ENCODE measurements at places on chromosomes 5 and 9. TPM values are rescaled to one million over a fixed set of nuclear protein-coding genes. Genes with fewer than 3 reads are reported as not detected.

EIF4E1B gene
- total RNA-seq = not detected

ZNG1F gene
- total RNA-seq = 6.6 TPM

CTXN3 gene
- total RNA-seq = not detected

ZDHHC21 gene
- total RNA-seq = 39.4 TPM

PLPP7 gene
- 3.1 TPM for total RNA-seq

INIP gene
- total RNA-seq = 15.0 TPM

CYLC2 gene
- not detected for total RNA-seq

CCDC69 gene
- total RNA-seq = 86.6 TPM

GABRP gene
- not detected for total RNA-seq

ORM1 gene
- not detected for total RNA-seq

DNA sequence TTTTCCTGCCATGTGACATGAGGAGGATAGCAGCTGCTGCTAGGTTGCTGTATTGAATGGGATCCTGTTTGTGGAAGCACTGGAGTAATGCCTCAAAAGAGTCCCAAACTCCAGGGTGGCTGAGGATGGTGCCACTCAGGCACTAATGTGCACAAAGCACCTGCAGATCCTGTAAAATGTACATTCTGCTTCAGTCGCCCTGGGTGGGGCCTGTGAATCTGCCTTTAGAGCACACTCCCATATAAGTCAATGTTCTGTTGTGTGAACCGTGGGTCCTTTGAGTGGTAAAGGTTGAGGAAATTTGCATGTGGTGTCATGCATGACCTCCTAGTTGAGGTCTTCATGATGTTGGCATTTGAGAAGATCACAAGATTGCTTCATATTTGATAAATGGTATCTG, 31.6 kb upstream of the ANKRD18A start:
- H3K27ac ChIP-seq = no peak overlapping the region
- no peak for DNase-seq
- no peaks in the 10 kb centered on the region for H3K36me3 ChIP-seq

DNA sequence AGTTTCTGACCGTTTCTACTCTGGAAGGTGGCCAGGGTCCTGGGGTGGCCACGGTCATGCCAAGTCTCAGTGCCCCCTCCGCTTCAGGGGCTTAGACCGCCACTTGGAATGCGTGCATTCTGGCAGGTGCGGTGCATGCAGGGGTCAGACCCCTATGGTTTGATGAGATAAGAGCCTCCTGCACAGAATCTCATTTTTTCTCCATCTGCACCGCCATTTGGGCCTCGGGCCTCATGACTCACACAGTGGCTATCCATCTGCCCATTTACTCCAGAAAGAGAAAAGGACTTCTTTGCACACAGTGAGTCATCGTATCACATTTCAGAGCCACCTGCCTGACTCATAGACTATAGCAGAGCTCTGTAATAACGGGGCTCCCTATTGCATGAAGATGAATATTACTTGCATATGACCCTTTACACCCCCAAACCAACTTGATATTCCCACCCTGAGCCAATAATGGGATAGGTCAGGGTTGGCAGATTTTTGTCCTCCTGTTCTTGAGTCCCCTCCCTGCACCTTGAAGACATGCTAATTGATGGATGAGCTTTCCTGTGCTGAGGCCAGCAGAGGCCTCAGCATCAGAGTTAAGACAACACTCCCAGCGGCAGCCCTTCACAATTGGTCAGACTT, 157.4 kb downstream of the NR3C1 start:
- no peak overlapping the region for H3K4me3 ChIP-seq
- H3K27me3 ChIP-seq = no peaks in the 10 kb centered on the region
- no peak for DNase-seq
- H3K27ac ChIP-seq = no peak overlapping the region

GRCh38 chr9:33988219-33988890, 60.3 kb downstream of the UBAP2 start:
- H3K36me3 ChIP-seq = peaks cover 37% of the 10 kb centered on the region
- H3K27me3 ChIP-seq = no peaks in the 10 kb centered on the region
- no peak overlapping the region for H3K27ac ChIP-seq
- DNase-seq = no peak
- H3K4me1 ChIP-seq = no peaks in the 10 kb centered on the region

DNA sequence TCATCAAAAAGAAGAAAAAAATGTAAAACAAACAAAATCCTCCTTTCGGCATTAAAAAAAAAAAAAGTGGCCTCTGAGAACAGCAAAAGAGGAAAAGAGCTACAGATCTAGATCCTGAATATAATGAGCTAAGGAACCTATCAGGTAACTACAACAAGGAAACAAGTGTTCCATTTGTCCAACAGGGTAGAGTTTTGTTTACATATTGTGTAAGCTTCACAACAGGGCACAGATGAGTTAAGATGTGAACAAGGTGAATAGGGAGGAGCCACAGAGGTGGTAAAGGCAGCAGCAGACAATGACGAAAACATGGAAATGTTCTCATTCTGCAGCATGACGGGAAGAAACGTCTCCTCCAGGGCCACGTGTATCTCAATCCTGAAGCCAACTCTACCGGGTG, 14.4 kb downstream of the ELP1 start:
- no peaks in the 10 kb centered on the region for H3K36me3 ChIP-seq
- no peaks in the 10 kb centered on the region for H3K27me3 ChIP-seq
- no peak overlapping the region for H3K4me3 ChIP-seq
- no peak for DNase-seq

DNA sequence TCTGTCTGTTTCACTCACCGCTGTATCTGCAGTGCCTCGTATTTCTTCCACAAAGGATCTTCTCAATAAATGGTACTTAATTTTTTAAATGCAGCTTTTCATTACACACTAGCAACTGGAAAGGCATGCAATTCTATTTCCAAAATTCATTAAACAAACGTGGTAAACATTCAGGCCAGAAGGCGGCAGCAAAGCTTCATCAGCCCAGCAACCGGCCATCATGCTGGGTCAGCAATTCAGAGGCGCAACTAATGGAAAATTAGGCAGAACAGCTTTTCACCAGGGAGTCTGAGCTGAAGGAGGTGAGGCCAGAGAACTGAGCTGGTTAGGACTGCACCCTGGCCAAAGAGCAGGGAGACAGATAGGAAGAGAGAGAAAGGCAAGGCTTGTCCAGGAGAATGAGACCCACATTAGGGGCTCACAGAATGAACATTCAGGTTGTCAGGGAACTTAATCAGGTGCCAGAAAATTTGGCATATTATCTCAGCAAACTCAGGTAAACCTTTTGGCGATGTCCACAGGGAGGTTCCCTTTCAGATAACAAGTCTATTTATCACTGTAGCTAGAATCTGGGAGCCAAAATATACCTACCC, 17.7 kb upstream of the RNF180 start:
- H3K4me3 ChIP-seq = no peak overlapping the region
- no peaks in the 10 kb centered on the region for H3K27me3 ChIP-seq
- H3K36me3 ChIP-seq = no peaks in the 10 kb centered on the region
- peak; percentile 61 for DNase-seq
- H3K27ac ChIP-seq = no peak overlapping the region
- H3K4me1 ChIP-seq = no peaks in the 10 kb centered on the region

DNA sequence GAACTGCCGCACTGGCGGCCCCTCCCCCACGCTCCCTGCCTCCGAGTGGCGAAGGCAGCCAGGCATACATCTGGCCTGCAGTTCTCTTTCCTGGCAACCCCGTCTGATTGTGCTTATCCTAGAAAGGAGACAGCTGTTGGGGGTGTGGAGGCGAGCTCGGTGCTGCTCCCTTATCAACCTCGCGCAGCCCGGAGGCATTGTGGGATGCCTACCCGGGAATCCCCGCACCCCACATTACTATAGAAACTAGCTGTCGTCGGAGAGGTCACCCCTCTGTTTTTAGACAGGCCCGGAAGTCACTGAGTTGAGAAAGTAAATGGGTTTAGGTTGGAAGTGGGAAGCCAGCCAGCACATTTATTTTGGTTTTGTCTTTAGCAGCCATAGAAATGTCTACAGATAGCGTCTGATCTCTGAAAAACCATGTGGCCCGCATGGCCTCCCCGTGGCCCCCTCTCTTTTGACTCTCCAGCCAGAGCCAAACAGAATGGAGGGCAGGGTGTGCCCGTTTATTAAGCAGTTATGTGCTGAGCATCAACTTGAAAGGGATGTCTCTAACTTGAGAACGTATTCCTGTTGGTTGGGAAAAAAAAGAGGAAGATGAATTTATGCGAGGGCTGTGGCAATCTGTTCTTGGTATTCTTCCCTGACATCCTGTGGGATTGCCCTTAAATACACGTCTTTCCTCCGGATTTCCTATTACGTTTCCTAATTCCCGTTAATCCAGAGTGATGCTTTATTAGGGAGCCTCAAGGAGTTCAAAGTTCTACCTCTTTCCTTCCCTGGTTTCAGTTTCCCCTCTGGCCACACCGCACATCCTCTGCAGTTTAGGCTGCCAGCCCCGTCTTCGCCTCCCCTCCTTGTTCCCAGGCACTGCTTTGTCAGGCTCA, 3.9 kb downstream of the STC2 start:
- H3K36me3 ChIP-seq = no peaks in the 10 kb centered on the region
- DNase-seq = no peak
- H3K4me1 ChIP-seq = peaks cover 26% of the 10 kb centered on the region
- H3K4me3 ChIP-seq = peak overlapping the region; percentile 16
- H3K27me3 ChIP-seq = peaks cover 8% of the 10 kb centered on the region

GRCh38 chr9:129995409-129996160, 47.4 kb downstream of the FNBP1 start:
- H3K4me3 ChIP-seq = no peak overlapping the region
- H3K27ac ChIP-seq = peak overlapping the region; percentile 50
- H3K27me3 ChIP-seq = no peaks in the 10 kb centered on the region
- peak; percentile 60 for DNase-seq

- no peak for DNase-seq
- H3K4me1 ChIP-seq = no peaks in the 10 kb centered on the region
- no peaks in the 10 kb centered on the region for H3K27me3 ChIP-seq
- peak overlapping the region; percentile 42 for H3K4me3 ChIP-seq
Measured at GRCh38 chr5:31194892-31195555, 1.5 kb downstream of the CDH6 start.

DNA sequence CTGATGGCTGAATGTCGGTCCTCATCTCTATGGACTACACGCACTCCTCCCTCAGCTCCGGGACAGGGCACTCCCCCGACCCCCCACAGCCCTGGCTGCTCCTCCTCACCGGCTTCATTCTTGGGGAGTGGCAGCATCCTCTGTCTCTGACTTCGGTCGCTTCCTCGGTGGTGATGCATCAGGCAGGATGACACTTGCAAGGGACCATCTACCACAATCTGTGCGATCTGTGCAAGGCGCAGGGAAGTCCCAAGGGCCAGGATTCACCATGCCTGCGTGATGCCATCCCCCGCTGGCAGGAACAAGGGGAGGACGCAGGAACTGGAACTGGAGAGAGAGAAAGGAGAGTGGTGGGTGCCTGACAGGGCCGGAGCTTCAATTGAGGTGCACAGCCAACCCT, 2.2 kb upstream of the CACNA1B start:
- H3K27ac ChIP-seq = no peak overlapping the region
- no peaks in the 10 kb centered on the region for H3K4me1 ChIP-seq
- H3K36me3 ChIP-seq = no peaks in the 10 kb centered on the region
- H3K27me3 ChIP-seq = no peaks in the 10 kb centered on the region
- no peak overlapping the region for H3K4me3 ChIP-seq

DNA sequence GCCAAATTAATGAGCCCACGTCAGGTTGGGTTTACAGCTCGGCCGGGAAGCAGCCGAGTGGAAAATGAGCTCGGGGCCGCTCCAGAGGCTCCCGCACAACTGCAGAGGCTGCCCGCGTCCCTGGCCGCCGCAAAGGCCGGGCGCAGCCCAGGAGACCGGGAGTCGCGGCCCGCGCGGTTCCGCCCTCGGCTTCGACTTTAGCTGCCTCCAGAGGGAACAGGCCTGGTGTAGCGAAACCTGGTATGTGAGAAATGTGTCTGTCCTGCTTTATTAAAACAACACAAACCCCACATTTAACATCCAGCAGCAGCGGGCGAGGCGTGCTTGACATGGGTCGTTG, 66.2 kb downstream of the FOXD1 start:
- H3K27me3 ChIP-seq = peaks cover 22% of the 10 kb centered on the region
- peak overlapping the region; percentile 32 for H3K4me3 ChIP-seq
- H3K4me1 ChIP-seq = no peaks in the 10 kb centered on the region
- H3K36me3 ChIP-seq = no peaks in the 10 kb centered on the region

DNA sequence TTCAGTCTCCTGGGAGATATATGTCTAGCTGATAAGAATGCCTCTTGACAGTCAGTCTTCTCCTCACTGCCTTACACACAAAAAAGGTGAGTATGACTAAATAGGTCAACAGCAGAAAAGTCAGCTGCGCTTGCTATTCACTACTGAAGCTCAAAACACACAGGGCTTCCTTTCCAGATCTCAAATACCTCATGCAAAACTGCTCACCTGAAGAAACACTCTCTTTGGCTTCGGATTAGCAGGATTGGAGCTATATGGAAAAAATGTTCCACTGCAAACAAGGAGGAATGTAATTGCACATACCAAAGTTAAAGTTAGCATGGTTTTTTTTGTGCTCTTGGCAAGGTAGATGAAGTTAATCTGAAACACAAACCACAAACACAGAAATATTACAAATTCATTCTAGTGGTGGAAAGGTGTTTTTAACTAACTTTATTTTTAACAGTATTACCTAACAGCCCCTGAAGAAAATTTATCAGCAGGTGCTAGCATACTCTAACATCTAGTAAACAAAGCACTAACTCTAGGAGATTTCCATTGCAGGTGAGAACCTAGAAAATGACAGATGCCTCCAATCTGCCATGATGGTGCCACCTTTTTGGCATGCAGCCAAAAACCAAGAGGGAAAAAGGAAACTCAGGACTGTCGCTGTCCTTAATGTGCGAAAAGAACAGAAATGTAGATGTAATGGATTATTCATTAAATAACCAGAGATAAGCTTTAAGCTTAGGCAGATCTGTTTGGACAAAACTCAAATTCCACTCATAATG, 31.8 kb downstream of the ERMP1 start:
- DNase-seq = no peak
- H3K4me1 ChIP-seq = no peaks in the 10 kb centered on the region
- no peak overlapping the region for H3K27ac ChIP-seq
- no peaks in the 10 kb centered on the region for H3K36me3 ChIP-seq

- H3K4me3 ChIP-seq = peak overlapping the region; percentile 30
- H3K27me3 ChIP-seq = no peaks in the 10 kb centered on the region
- DNase-seq = no peak
Measured at GRCh38 chr9:134455537-134455933, 129.3 kb downstream of the RXRA start.

DNA sequence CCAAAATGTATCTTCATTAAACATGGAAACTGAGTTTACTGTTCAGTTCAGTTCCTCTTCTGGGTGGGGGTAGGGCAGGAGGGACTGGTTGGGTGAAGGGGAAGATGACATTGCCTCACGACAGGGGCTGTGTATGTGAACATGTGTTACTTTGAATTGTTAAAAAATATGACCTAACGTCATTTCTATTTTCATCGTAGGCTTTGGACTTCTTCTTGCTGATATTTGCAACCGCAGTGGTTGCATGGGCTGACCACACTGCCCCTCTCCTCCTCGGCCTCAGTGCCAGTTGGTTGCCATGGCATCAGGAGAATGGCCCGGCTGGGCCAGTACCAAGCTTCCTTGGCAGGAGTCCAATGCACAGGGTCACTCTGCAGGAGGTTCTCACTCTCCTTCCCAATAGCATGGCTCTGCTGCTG, 41.5 kb downstream of the HACD4 start:
- no peaks in the 10 kb centered on the region for H3K4me1 ChIP-seq
- no peak overlapping the region for H3K27ac ChIP-seq
- H3K27me3 ChIP-seq = no peaks in the 10 kb centered on the region
- no peak overlapping the region for H3K4me3 ChIP-seq

Data from Peyer's patch (tissue), 4 donors.